ENCODE measurements at places on chromosomes 5 and 9.

- DNase-seq, result peak; percentile 55
Observed at GRCh38 chr5:149381986-149382338, 2.9 kb upstream of the IL17B start.

- DNase-seq, result no peak
Observed at GRCh38 chr9:113215132-113215531, 5.9 kb downstream of the FKBP15 start.

- DNase-seq, result no peak
Observed at GRCh38 chr5:51810592-51810991, 427.3 kb downstream of the ISL1 start.

- peak; percentile 50 for DNase-seq
Observed at GRCh38 chr5:27682600-27682999, 644.2 kb upstream of the CDH9 start.

DNA sequence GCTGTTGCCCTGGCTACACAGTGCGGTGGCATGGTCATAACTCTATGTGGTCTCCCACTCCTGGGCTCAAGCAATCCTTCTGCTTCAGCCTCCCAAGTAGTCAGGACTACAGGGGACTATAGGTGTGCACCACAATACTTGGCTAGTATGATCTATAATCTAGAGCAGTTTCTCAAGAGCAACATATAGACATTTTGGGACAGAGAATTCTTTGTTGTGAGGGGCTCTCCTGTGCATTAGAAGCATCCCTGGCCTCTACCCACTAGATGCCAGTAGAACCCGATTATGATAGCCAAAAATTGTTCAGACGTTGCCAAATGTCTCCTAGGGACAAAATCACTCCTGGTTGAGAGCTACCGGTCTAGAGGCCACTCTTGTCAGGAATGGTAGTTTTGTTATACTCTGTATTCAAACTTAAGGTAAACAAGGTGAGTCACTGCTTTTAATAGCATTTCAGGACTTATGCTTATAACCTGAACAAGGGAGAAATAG is 7.2 kb downstream of the ANKHD1 start:
- DNase-seq, result no peak

GRCh38 chr9:111178331-111179055 is 140.2 kb upstream of the LPAR1 start:
- peak; percentile 68 for DNase-seq

DNA sequence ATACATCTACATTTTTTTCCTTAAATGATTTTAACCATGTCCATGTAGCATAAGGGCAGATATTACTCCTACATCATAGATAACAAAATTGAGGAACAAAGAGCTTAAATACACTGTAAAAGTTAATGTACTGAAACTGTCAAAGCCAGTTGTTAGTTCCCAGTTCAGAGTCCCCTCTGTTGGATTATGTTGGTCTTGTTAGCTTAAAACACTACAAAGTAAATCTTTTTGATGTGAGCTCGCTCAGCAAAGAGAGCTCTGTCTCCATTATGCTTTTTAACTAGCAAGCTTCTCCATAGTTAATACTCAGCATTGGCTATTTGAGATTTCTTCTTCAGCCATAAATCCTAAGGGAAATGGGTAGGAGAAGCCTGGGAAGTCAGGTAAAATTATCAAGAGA is 149.1 kb downstream of the ADAMTS6 start:
- no peak for DNase-seq

DNA sequence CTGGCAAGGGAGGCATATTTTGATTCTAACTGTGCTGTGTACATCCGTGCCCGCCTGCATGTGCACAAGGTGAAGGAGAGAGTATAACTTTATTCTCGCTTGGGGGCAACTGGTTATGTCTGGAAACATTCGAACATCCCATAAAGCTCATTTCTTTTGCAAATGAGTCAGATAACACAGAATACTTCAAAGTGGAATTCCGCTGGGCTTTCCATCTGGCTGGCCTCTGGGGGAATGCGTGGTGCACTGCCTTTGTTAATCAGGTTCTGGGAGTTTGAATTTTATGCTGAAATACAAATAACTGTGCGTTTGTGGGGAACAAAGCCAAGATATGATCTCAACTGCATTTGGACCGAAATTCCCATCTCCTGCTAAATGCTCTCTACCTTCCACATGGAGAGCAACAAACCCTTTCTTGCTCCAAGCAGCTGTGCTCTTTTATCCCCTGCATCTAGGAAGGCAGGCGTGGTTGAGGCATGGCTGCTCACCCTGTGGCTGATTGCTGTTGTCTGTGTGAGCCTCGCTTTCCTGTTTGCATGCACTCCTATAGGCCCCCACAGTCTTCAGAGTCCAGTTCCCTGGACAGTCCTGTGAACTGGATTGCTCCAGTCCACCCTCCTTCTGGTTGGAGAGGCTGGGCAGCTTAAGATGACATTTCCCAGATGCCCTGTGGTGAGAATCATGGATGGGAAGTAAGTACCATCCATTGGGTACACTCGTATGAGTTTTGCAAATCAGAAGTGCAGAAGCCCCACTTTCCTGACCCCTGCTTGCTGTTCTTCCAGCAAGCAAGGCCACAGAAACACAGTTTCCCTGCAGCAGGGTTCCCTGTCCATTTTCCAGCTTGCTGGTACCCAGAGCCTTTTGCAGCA is 82.9 kb upstream of the ALDH1B1 start:
- DNase-seq, result no peak

DNA sequence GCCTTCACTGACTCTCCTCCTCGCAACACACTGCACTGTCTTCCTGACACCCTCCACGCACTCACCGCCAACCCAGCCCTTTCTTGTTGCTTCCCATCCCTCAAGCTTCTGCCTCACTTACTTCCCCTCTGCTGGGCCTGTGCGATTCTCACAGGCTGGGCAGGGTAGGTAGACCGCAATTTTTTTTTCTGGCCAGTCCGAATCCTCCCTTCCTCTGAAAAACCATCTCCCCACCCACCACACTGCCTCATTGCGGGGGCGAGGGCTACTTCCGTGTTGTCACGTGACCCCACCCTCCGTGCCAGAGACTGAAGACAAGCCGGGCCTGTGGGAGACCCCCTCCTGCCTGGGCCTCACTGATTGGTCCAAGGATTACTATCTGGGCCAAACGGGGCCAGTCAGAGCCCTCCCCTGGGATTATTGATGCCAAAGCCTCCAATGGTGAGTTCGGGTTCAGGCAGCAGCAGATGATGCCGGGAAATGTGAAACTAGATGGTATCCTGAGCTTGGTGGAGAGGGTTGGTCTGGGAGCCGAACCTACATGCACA is 73.1 kb downstream of the STK10 start:
- no peak for DNase-seq

- no peak for DNase-seq
Observed at GRCh38 chr5:158995694-158996173, 104.0 kb downstream of the EBF1 start.

- DNase-seq, result no peak
Observed at GRCh38 chr5:87119588-87119987, 148.1 kb upstream of the RASA1 start.

DNA sequence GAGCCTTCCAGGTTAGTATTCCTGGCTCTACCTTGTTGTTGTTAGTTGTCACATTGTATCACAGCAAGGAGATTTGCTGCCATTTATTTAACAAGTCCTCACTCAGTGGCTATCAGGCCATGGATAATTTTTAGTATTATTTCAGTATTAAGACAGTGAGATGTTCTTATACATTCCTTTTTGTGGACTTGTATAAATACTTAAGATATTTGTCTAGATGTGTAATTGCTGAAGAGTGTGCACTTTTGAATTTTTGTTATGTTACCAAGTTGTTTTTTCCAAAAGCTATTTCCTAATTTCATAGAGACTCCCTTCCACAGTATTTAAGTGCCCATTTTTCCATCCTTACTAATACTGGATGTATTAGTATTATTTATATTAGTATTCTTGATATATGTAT is 22.0 kb downstream of the SLC36A1 start:
- DNase-seq, result peak; percentile 22

- no peak for DNase-seq
Observed at GRCh38 chr9:19481121-19481870, 72.5 kb downstream of the ACER2 start.

DNA sequence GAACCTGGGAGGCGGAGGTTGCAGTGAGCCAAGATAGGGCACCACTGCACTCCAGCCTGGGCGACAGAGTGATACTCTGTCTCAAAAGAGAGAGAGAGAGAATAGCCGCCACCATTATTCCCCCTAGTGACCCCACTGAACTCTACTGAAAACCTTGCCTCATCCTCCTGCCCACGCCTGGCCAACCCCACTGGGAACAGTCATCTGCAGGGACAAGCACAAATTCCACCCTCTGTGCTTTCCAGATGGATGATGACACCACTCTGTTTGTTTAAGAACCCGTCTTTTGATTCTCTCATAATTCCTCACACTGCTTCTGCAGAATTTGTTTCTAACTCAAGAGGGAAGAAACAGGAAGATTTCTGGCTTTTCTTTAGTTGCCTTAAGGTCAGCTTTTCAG is 12.2 kb downstream of the BHMT2 start:
- DNase-seq, result no peak

GRCh38 chr5:169169783-169170182 is 131.2 kb downstream of the SLIT3 start:
- DNase-seq, result no peak

- DNase-seq, result no peak
Observed at GRCh38 chr9:113899205-113899604, 23.1 kb downstream of the ZNF618 start.

DNA sequence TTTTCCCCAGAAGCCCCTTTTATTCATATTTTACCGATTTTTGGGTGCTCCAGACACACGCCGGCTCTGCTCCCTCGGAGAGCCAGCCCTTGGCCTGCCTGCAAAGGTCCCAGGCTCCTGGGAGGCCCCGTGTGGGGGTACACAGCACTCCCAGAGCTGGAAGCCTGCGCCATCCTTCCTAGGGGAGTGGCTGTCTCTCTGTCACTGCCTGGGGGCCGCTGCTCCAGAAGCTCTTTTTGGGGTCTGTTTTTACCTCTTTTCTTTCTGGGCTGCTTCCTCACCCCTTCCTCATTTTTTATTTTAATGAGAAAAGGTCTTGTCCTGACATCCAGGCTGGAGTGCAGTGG is 119.1 kb upstream of the COL5A1 start:
- no peak for DNase-seq

DNA sequence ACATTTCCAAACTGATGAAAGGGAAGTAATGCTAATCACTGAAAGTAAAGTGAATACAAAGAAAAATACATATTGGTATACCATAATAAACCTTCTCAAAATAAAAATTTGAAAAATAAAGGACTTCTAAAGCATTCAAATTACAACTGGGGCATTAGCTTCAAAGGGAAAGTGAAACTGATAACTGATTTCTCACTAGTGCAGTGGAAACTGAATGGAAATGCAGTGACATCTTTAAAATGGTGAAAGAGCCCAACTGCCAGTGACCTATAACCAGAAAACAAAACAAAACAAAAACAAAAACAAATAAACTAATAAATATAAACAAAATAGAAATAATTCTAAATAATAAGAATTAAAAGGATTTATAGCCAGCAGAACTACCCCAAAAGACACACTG is 297.5 kb upstream of the GRIN3A start:
- no peak for DNase-seq
